ENCODE measurements at places on chromosomes 1 and 21.

DNA sequence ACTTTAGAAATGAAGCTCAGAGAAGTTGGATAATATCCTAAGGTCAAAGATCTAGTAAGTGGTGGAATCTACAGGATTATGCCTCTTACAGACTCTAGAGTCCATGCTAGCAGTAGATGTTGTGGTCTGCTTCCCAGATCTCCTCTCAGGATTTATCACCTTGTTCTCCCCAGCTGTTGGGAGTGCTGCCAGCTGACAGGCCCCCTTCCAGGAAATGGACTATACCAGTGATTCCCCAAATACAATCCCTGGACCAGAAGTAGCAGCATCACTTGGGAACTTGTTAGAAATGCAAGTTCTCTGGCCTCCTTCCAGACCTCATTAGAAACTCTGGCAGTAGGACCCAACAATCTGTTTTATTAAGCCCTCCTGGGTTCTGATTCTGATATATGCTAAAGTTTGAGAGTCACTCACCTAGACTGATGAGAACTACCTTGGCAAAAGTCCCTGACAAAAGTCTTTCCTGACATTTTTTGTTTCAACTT lies 24.5 kb upstream of the NTNG1 start:
- DNase-seq, result no peak

- DNase-seq, result no peak
These were observed 202.9 kb upstream of the ADGRL2 start for GRCh38 chr1:81597720-81598426.

DNA sequence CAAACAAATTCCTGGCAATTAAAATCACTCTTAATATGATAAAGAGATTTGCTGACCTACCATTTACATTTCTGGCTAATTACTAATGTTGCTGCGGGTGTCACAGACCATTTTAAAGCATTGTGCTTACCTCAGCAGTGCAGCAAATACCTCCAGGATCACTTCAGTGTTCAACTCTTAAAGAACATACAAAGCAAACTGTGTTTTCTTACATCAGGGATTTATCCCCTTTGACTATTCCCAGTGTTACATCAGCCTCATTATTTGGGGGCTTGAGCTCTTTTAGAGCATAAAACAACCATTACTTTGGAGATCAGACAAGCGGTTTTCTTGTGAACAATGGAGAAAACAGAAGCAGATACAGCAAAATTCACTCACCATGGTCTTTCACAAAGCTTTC lies 185.4 kb downstream of the LYPLAL1 start:
- DNase-seq, result no peak

- DNase-seq, result no peak
These were observed 4.9 kb downstream of the C1orf105 start for GRCh38 chr1:172425339-172425738.

DNA sequence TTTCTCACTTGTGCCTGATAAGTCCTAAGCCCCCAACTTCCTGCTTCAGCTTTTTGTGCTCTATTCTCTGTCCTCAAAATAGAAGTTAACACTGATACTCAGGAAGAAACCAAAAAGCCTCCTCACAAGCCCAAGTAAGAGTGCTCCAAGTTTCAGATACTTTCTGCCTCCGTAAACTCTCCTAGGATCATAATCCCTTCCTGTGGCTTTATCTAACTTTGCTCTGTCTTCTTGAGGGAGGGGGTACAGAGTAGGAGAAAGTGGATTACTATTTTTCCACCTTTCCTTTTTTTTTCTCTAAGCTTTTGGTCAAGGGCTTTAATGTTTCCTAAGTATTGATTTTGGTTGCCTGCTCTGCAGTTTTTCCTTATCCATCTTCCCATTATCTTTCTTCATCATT lies 54.6 kb downstream of the DPH5 start:
- DNase-seq, result no peak

- no peak for DNase-seq
These were observed 533.3 kb downstream of the PTBP2 start for GRCh38 chr1:97254731-97255463.

DNA sequence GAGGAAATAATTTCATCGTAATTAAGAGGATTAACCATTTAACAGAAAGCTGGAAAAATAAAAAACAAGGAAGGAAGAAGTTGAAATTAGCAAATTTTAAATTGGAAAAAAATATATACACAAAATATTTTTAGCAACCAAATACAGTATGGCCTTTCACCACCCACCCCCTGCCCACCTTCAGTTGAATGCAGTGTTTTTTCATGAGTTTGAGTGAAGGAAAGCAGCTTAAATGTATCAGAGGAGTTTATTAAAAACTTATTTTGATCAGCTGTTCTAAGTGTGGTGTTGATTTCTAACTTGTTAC lies 249.2 kb downstream of the DNM3 start:
- no peak for DNase-seq

DNA sequence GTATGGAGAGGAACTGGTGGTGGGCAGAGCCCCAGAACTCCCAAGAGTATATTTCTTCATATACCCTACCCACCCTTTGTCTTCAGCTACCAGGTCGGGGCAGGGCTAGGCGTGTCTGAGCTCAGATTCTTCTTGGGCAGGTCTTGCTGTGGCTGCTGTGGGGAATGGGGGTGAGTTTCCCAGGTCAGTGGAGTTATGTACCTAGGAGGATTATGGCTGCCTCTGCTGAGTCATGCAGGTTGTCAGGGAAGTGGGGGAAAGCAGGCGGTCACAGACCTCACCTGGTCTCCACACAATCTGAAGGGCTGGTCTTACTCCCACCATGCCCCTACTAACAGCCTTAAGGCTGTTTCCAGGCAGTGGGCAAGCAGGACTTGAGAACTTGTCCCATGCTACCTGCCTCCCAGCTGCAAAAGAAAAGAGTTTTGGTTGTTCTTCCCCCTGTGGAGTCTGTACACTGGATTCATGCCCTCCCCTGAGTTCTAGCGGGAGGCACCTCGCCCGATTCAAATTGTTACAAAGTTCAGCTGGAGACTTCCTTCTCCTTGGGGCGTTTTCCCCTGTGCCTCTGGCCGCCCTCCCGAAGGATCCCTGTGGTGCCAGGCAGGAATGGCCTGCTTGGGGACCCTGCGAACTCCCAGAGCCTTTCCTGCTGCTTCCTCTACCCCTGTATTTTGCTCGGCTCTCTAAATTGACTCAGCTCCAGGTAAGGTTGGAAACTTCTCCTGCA lies 58.6 kb downstream of the NPHS2 start:
- DNase-seq, result no peak

GRCh38 chr1:116940814-116941599 lies 31.3 kb downstream of the PTGFRN start:
- DNase-seq, result peak; percentile 79

DNA sequence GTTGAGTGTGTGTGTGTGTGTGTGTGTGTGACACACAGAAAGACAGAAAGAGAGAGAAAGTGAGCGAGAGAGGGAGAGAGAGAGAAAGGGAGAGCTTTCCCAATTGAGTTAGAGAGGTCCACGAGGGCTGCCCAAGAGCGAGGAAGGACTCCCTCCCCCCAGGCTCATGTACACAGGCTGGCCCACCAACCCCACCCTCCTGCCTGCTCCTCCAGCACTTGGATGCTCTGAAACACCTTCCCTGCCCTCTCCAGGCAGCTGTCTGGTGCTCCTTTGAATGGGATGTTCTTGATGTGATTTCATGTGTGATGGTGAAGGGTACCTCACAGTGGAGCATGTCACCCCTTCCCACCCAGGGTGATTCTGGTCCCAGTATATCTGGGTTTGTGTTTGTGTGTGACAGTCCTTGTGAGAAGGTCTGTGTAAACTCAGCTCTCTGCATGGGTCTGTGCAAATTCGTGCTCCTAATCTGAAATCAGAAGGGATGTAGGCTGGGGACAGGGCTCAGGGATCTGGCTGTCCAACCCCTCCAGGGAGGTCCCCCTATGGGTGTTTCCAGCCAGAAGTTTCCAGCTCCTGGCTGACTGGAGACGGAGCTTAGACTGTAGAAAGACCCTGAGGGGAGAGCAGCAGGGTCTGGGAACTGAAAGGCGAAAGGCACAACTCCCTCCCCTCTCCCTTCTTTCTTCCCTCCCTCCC lies 6.8 kb upstream of the PEAR1 start:
- no peak for DNase-seq

GRCh38 chr1:64173336-64173940 lies 30.0 kb upstream of the UBE2U start:
- no peak for DNase-seq

GRCh38 chr1:155133799-155134281 lies 1.8 kb upstream of the SLC50A1 start:
- DNase-seq, result no peak

DNA sequence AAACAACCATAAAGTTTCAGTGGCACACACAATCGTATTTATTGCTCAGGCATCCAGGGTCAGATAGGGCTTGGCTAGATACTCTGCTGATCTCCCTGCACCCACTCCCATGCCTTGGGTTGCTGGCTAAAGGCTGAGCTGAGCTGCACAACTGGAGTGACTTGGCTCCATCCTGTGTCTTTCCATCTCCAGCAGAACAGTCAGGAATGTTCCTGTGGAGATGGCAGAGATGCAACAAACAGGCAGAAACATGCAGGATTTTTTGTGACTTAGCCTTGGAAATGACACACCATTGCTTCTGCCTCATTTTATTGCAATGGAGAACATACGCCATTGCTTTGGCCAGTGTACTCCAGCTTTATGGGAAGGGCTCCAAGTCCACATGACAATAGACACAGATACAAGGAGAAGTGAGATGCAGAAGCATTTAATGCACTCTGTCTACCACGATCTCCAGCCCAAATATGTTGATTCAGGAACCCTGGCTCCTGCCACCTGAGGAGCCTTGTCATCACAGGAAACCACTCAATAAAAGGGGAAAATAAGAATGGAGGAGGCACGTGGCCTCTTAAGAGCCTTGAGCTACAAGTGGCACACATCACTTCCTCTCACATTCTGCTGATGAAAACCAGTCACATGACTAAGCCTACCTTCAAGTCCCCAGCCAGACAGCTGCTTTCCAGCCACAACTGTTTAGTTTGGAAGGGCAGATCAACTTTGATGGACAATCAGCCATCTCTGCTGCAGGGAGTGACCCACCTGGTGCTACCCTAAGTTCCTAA lies 10.1 kb upstream of the GUCA2B start:
- DNase-seq, result peak; percentile 87

DNA sequence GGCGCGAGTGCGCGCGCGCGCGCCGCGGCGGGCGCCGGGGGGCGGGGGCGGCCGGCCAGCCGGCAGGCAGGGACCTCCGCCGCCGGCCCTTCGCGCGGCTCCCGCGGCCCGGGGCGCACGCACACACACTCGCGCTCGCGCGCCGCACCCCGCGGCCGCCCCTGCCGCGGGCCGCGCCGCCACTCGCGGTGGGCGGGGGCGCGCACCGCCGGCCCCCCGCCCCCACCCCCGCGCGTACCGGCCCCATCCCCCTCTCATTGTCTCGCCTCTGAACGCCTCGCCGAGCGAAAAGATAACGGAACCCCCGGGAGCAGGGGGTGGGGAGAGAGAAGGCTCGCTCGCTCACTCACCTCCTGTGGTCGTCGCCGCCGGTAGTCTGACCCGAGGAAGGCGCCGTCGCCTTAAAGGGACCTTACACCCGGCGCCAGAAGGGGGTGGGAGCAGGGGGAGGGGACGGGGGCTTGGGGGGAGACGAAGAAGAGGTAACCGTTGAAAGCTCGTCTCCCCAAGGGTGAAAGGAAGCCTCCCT lies 428 bp downstream of the POGZ start:
- DNase-seq, result no peak

DNA sequence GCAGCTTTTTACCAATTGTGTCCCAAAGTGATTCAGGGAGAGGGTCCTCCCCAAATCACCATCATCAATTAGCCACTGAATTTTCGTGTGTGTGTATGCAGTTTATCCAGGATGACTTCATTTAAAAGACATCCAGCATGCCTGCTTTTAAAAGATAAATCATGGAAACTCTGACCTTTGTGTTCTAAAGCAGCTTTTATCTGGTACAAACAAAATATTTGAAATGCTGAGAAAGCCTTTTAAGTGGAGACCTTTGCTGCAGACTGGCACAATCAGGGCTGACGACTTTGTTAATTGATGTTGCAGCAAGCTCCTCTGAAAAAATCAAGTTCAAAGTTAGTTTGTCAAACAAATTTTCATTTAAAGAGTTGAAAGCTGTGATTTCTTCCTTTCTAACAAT lies 104.7 kb downstream of the PCP4 start:
- no peak for DNase-seq

GRCh38 chr1:163295949-163296348 lies 25.8 kb upstream of the NUF2 start:
- DNase-seq, result no peak

DNA sequence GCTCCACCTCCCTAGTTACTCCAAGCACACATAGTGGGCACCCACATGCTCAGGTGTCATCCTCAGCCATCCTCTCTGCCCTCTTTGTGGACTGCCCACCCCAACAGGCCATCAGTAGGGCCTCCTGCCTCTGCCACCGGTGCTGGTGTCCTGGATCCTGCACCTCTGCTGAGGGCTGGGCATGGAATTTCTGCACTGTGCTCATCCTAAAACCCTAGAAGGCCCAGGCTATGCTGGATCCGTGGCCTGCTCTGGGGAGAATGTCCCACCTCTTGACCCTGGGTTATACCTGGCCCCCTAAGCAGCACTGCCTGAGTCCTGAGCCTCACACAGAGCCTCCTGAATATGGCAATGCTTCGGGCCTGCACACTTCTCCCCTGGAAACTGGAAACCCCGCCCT lies 318.3 kb downstream of the MATN1 start:
- no peak for DNase-seq

- no peak for DNase-seq
These were observed 106.2 kb downstream of the RUNX1 start for GRCh38 chr21:34942911-34943310.

DNA sequence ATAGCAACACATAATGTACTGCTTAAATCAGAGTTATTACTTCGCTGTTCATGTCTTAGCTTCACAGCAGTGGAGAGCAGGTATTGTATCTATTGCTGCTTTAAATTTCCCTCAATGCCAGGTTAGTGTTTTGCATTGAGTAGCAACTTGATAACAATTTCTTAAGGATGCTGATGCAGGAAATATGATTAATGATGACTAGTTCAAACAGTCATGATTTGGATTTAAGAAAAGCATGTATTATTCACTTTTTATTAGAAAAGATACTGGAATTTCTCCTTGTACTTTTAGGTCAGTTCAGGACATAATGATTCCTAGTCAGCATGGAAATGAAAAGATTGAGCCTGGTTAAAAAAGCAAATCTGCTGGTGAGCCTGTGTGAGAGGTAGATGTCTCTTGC lies 67.2 kb upstream of the ARHGAP29 start:
- DNase-seq, result no peak

DNA sequence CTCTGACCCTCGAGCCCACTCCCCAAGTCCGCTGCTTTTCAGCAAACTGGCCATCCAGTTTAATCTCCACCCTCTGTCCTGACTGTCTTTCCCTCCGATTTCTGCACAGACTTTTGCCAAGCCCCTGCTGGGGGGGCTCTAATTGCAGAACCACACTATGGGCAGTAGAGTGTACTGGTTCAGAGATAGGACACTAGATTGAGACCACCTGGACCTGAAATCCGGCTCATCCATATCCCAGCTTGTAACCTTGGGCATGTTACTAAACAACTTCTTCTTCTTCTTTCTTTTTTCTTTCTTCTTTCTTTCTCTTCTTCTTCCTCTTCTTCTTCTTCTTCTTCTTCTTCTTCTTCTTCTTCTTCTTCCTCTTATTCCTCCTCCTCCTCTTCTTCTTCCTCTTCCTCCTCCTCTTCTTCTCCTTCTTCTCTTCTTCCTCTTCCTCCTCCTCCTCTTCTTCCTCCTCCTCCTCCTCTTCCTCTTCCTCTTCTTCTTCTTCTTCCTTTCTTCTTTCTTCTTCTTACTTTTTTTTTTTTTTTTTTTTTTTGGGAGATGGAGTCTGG lies 7.7 kb downstream of the LRRC71 start:
- no peak for DNase-seq
